CD4-positive, alpha-beta T cell treated with Interleukin-4 for 4 hours (primary cell): ENCODE measurements at places on chromosomes 16 and 17.

DNA sequence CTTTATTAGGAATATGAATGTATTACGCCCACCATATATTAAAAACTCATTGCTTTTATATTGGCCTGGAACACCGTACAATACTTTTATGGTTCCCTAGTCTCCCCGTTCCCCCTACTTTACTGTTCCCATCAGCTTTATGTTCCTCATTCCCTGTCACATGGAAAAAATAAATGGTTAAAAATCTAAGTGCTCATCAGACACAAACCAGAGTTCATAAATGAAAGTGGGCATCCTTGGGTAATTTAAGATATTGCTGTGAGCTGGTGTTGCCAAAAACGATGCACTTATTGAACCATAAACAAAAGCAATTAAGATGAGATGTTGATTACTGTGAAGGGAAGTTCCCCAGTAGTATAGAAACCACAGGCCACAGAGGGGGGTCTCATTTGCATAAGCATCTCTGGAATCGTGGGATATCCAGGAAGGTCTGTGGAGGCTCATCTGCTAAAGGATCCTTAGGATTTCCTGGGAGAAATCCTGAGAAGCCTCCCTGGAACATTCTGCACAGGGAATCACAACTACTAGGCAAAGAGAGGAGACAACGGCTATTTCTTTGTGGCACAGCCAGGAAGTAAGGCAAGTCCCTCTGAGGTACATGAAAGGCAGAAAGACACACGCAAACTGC is 591.4 kb upstream of the CDH11 start:
- no peak for DNase-seq

- peak; percentile 91 for DNase-seq
Observed at GRCh38 chr16:81076566-81077075, 417 bp downstream of the C16orf46 start.

GRCh38 chr16:21620592-21620991 is 21.2 kb downstream of the METTL9 start:
- no peak for DNase-seq

DNA sequence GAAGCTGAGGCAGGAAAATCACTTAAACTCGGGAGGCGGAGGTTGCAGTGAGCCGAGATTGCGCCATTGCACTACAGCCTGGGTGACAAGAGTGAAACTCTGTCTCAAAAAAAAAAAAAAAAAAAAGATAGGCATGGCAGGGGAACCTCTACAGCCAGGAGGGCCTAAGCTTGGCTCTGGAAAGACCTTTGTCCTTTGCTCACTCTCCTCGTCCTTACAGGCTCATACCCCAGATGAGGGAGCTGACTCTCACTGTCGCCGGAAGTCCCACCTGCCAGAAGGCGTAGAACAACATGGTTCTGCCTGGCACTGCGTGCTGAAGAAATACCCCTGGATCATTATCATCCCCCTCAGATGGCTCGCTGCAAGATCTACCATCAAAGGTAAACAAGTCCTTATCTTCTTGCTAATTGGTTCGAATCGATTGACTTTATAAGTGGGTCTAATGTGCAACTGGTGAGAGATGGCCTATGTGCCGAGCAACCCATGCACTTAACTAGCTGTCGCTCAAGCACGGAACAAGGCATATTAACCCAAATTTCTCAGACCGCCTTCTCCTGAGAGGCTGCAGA is 29.7 kb downstream of the RTN4RL1 start:
- no peak for DNase-seq

- peak; percentile 68 for DNase-seq
Observed at GRCh38 chr17:7883781-7884386, 4.7 kb upstream of the CHD3 start.

DNA sequence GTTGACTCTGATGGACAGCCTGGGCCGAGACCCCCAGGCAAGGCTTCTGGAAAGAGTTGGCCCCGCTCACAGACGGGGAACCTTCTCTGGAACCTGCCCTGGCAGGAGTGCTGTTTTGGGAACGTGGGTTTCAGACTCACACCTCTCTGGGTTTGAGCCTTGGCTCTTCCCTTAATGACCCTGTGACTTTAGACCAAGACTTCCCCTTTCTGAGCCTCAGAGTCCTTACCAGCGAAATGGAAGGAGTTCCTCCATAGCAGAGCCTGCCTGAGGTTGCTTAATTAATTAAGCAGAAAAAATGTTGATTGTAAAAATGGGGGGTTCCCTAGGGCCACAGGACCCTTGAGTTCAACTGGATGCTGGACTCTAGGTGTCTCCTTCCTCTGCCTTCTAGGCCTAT is 408.2 kb downstream of the SEC14L1 start:
- DNase-seq: no peak

- DNase-seq: no peak
Observed at GRCh38 chr17:20611309-20611708, 31.8 kb downstream of the CDRT15L2 start.

DNA sequence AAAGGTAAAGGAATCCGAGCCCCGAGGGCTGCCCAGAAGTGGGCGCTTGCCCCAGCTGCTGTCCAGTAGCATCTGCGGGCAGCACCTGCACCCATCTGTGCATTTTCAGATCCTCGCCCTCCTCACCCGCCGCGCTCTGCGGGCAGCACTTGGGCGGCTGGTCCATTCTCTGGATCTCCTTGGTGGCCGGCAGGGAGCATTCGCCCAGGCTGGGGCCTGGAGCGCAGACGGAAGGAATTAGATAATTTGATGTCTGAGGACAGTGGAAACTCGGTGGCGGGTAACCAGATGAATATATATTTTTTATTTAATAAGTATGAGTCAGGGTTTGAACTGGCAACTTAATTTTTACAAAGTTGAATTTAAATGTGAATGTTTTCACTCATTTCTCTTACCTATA is 88.5 kb downstream of the NPIPB11 start:
- no peak for DNase-seq

GRCh38 chr17:8338753-8339140 is 893 bp upstream of the ODF4 start:
- no peak for DNase-seq

- no peak for DNase-seq
Observed at GRCh38 chr17:61461967-61462718, 9.9 kb downstream of the TBX4 start.

GRCh38 chr16:2079991-2080390 is 32.2 kb downstream of the TSC2 start:
- no peak for DNase-seq

- DNase-seq: no peak
Observed at GRCh38 chr17:64500487-64500859, 3.6 kb upstream of the POLG2 start.

DNA sequence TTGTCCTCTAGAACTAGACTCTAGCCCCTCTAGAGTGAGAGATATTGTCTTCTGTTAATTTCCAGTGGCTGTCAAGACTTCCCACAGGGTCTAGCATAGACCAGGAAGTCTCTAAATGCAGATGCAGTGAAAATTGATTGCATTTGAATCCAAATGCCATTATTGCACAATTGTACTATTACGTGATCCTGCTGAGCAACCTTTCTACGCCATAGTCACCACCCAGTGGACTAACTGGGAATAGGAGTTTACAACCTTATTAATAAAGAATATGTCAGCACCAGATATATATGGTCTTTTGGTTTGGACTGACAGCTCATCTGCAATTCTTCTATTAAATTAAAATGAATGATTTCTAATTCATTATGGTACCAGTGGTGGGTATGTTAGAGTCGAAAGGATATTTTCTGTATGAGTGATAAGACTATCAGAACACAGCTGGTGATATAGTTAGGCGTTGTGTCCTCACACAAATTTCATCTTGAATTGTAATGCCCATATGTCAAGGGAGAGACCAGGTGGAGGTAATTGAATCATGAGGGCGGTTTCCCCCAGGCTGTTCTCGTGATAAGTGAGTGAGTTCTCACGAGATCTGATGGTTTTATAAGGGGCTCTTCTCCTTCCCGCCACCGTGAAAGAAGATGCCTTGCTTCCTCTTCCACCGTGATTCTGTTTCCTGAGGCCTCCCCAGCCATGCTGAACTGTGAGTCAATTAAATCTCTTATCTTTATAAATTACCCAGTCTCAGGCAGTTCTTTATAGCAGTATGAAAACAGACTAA is 138.9 kb upstream of the CA10 start:
- DNase-seq: no peak

- no peak for DNase-seq
Observed at GRCh38 chr16:67392301-67393059, 818 bp downstream of the TPPP3 start.

GRCh38 chr17:64004903-64005733 is 7.0 kb downstream of the PRR29 start:
- no peak for DNase-seq

GRCh38 chr16:24850289-24850938 is 4.7 kb downstream of the SLC5A11 start:
- no peak for DNase-seq

GRCh38 chr16:3092501-3092941 is 6.6 kb downstream of the ZSCAN10 start:
- DNase-seq: no peak

- DNase-seq: no peak
Observed at GRCh38 chr16:77928096-77928495, 94.3 kb upstream of the CLEC3A start.

DNA sequence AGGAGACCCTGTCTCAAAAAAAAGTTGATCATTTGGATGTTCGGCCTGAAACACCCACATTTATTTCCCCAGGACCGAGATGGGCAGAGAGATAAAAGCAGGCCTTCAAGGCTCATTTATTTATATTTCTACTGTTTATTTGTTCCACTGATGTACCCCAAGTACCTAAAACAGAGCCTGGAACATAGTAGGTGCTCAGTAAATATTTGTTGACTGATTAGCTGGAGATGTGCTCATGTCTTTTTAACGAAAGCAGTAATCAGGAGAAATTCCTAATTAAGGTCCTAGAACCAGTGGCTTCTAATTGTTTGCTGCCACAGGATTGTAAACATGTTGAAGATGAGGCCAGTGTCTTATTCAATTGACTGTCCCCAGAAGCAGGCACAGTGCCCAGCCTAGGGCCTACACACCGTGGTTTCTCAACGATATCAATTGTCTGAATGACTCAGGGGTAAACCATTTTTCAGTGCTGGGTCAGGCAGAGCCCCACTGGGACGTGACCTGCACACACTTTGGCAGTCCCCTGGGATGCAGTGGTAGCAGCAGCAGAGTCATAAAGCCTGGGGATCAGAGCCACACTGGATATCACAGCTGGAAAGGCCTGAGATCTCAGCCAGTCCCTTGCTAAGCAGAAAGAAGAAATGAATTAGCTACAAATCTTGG is 34.8 kb downstream of the SOST start:
- no peak for DNase-seq

- no peak for DNase-seq
Observed at GRCh38 chr16:78094166-78094565, 5.3 kb upstream of the WWOX start.

DNA sequence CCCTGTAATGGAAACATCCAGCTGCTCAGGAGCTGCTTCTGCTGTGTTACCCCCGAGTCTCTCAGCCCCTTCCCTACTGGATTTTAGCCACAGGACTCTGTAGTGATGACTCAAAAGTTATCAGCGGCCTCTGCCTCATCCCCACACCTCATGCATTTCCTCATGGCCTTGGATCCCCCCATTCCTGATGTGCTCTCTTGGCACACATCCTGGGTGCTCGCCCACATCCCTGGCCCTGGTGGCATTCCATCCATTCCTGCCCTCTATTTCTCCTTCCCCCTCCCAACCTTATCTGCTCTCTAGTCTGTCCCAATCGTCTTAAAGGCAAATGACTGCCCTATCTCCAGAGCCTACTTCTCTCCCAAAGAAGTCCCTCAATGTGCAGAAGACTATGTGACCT is 24.6 kb downstream of the MARF1 start:
- DNase-seq: no peak

DNA sequence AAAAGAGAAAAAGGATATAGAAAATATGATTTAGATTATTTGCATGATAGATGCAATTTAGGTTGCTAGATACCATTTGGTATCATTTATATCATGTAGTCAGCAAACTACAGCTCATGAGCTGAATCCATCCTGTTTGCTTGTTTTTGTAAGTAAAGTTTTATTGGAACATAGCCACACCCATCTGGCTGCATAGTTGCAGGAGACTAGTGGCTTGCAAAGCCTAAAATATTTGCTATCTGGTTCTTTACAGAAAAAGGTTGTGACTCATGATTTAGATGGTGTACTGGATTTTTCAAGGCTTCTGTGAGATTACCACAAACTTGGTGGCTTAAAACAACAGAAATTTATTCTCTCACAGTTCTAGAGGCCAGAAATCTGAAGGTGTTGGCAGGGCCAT is 49.9 kb downstream of the MAP2K4 start:
- DNase-seq: no peak

GRCh38 chr16:14329727-14330350 is 258.7 kb downstream of the MRTFB start:
- no peak for DNase-seq

- no peak for DNase-seq
Observed at GRCh38 chr16:74249254-74249653, 47.4 kb upstream of the PSMD7 start.

DNA sequence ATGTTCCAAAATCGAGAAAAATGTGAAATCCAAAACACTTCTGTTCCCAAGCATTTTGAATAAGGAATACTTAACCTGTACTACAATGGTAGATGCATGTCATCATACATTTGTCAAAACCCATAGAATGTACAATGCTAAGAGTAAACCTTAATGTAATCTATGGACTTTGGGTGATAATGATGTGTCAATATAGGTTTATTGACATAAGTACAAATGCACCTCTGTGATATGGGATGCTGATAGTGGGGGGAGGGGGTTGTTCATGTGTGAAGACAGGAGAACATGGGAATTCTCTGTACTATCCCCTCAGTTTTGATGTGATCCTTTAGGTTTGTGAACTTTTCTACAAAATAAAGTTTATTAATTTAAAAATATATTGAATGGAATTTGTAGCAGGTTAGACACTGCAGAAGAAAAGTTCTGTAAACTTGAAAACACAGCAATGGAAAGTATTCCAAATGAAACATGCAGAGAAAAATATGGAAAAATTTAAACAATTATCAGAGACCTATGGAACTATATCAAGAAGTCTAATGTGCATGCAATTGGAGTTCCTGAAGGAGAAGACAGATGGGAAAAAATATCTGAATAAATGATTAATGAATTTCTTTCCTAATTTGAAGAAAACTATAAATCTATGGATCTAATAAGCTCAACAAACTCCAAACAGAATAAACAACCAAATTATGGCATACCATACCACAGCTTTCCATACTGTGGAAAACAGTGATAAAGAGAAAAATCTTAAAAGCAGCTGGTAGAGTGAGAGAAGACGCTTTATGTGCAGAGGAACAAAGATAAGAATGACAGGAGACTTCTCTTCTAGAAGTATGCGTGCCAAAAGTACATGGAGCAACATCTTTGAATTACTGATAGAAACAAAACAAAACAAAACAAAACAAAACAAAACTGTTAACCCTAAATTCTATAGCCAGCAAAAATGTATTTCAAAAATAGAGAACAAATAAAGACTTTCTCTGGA is 34.7 kb upstream of the MSI2 start:
- DNase-seq: no peak
